ENCODE measurements at places on chromosomes 12 and 14. TPM values are rescaled to one million over a fixed set of nuclear protein-coding genes. Genes with fewer than 3 reads are reported as not detected.

The PIWIL1 gene
- total RNA-seq, result not detected

GRCh38 chr12:6773590-6774351 lies 1.5 kb downstream of the LAG3 start:
- H3K4me1 ChIP-seq, result peaks cover 20% of the 10 kb centered on the region
- H3K4me3 ChIP-seq, result peak overlapping the region; percentile 55
- no peaks in the 10 kb centered on the region for H3K27me3 ChIP-seq
- H3K27ac ChIP-seq, result peak overlapping the region; percentile 10
- no peak for DNase-seq

DNA sequence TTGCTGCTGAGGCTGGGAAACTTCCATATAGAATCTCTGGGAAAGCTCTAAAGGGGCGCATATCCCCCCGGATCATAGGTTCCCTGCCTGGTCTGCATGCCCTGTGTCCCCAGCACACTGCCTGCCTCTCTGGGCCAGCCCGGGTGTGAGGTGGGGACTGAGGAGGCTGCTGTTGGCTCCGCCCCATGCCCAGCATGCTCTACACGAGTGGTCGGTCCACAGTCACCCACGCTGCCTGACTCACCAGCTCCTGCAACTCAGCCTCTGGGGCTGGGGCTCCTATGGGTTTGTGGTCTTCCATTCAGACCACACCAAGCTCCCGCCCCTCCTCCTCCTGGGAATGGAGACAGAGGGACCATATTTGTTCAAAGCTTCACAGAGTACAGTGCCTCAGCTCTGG lies 88.5 kb upstream of the ANO2 start:
- H3K27me3 ChIP-seq, result no peaks in the 10 kb centered on the region
- no peaks in the 10 kb centered on the region for H3K36me3 ChIP-seq
- H3K27ac ChIP-seq, result no peak overlapping the region
- DNase-seq, result no peak
- no peaks in the 10 kb centered on the region for H3K4me1 ChIP-seq

The KRT83 gene
- not detected for total RNA-seq

GRCh38 chr12:94023879-94024278 lies 124.5 kb upstream of the PLXNC1 start:
- H3K27ac ChIP-seq, result no peak overlapping the region
- no peaks in the 10 kb centered on the region for H3K27me3 ChIP-seq
- H3K4me3 ChIP-seq, result no peak overlapping the region
- DNase-seq, result no peak

DNA sequence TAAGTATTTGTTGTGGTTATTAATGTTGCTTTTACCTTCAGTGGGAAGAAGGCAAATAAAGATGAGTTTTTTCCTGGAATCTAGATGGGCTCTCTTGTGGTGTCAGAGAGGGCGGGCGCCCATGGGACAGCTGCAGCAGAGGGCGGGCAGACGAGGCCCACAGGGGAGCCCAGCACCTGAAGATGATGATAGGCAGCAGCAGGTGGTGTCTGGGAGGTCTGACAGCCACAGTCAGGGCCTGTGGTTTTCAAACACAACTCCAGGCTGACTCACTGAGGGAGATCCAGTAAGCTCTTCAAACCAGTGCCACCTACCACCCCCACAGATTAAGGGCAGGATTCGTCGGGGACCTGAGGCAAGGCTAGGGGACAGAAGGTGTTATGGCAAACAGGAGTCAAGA lies 42.8 kb downstream of the NKX2-1 start:
- no peaks in the 10 kb centered on the region for H3K4me1 ChIP-seq
- no peak for DNase-seq
- no peak overlapping the region for H3K4me3 ChIP-seq

DNA sequence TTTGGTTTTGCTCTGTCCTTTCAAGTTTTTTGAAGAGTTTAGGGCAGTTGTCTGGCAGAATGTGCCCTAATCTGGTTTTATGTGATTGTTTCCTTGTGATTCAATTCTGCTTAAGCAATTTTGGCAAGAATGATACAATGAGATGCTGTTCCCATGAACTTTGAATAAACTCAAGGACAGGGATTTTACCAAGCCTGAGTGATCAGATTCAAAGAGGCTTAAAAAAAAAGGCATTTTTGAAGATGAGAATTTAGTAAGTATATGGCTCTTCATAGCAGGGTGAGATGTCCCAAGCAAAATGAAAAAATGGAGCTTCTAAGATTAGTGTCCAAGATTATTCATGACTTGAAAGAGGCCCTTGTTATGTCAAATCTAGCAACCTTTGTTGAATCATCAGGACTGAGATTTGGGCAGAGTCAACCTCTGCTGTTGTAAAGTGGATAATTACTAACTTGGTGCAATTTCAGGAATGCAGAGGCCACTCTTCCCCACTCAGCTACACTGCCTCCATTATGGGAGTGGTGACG lies 180.6 kb upstream of the NUDT4 start:
- H3K27ac ChIP-seq, result no peak overlapping the region
- no peaks in the 10 kb centered on the region for H3K36me3 ChIP-seq
- DNase-seq, result no peak
- no peaks in the 10 kb centered on the region for H3K27me3 ChIP-seq
- no peaks in the 10 kb centered on the region for H3K4me1 ChIP-seq
- H3K4me3 ChIP-seq, result no peak overlapping the region

DNA sequence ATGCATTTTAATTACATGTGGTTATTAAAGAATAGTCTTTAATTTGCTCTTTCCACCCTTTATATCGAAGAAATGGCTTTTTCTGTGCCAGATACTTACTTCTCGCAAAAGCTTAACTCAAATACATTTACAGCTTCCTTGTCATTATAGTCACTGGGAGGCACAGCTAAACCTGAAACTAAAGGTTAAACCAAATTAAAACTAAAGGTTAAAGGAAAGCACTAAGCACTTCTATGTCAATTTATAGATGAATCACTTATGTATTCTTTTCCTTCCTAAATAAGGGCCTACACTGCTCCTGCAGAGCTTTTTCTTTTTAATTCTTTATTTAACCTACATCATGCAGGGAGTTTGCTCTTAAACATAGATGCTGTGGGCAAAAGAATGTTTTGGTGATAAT lies 9.1 kb downstream of the C14orf93 start:
- H3K4me1 ChIP-seq, result no peaks in the 10 kb centered on the region
- no peak overlapping the region for H3K4me3 ChIP-seq

The RTL1 gene
- not detected for total RNA-seq

The KRT7 gene
- total RNA-seq, result not detected
